ENCODE measurements at places on chromosomes 12 and 14.

GRCh38 chr14:31692376-31692781 is 131.2 kb downstream of the NUBPL start:
- DNase-seq, result peak; percentile 14

DNA sequence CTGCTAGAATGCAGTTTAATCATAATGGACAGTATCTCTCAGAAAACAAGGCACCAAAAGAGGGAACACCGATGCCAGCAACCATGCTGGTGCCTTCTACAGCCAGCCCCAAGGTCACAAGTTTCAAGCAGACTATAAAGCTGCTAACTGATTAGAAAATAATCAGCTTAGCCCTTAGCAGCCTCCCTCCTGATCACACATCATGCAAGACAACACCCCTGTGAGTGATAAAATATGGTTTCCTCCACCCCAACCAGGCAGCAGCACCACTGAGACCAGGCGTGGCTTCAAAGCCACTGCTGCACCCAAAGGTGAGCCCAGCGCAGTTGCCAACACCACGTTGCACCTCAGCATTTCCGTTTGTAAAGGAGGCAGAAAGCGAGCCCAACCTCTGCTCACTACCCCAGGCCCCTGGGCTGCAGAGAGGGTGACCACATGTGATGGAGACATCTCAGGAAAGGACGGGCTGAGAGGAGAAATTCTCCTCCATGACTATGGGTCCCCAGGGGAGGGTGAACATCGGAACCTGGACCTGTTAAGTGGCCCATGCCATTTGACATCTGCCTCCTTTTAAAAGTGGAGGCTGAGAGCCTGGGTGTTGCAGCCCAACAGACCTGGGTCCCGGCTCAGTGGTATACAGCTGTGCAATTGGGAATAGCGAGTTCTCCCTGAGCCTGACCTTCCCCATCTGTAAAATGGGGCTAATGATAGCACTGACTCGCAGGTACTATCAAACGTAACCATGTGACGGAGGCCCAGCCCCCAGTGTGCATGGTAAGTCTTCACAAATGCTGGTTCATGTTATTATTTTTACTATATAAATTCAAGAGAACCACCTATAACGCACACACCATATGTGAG is 11.5 kb downstream of the ZFP36L1 start:
- DNase-seq, result no peak

- no peak for DNase-seq
Measured at GRCh38 chr12:132277374-132277941, 51.9 kb downstream of the GALNT9 start.

- DNase-seq, result no peak
Measured at GRCh38 chr12:61397668-61398067, 862.5 kb upstream of the USP15 start.

GRCh38 chr14:33510991-33511390 is 439.9 kb downstream of the EGLN3 start:
- DNase-seq, result no peak

DNA sequence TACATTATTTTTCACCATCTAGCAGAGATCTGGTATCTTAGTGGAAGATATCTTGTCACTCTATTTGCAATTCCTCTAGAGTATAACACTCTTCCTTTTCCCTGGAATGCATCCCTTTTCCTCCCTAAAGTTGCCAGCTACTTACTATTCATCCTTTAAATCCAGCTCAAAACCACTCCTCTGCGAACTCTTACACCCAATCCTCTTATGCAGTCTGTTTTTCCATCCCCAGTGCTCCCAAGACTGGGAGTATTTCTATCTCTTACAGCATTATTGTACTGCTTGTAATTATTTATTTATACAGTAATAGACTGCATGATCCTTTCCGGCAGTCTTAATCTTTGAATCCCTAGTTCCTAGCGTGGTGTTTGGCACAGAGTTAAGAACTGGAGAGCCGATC is 2.9 kb upstream of the SRGAP1 start:
- DNase-seq, result no peak

Measured in AG09309 (cell line).